Vagina (tissue), 2 donors: ENCODE measurements at places on chromosomes 3 and 15. TPM values are rescaled to one million over a fixed set of nuclear protein-coding genes. Genes with fewer than 3 reads are reported as not detected.

Gene SNUPN
- 21.9 TPM for total RNA-seq

Gene GNAT1
- not detected for total RNA-seq

Gene FEZF2
- not detected for total RNA-seq

Gene STRIT1
- total RNA-seq = not detected

Gene GOLGA8M
- total RNA-seq = 10.8 TPM

Gene ZNF662
- 6.6 TPM for total RNA-seq

Gene SPINT1
- 80.3 TPM for total RNA-seq

Gene APOD
- total RNA-seq = 549 TPM

Gene GP9
- not detected for total RNA-seq

Gene PATL2
- total RNA-seq = not detected

- H3K27ac ChIP-seq = no peak overlapping the region
- no peaks in the 10 kb centered on the region for H3K36me3 ChIP-seq
- no peak for DNase-seq
- H3K4me3 ChIP-seq = no peak overlapping the region
These were observed 65.9 kb upstream of the ARHGEF3 start for GRCh38 chr3:56867671-56868070.

DNA sequence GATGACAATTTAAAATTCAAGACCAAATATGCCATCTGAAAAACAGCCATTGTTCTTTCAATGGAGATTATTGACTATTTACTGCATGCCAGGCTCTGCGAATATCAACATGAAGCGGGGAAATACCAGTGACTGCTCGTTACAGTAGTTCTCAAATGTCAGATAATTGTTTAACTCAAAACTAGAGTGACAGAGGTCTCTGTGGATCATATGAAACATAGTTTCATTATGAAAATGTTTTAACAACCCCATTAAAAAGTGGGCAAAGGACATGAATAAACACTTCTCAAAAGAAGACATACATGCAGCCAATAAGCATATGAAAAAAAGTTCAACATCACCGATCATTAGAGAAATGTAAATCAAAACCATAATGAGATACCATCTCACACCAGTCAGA lies 50.0 kb upstream of the GPR149 start:
- H3K36me3 ChIP-seq = no peaks in the 10 kb centered on the region
- H3K27ac ChIP-seq = no peak overlapping the region
- no peak overlapping the region for H3K4me3 ChIP-seq
- H3K4me1 ChIP-seq = no peaks in the 10 kb centered on the region
- no peaks in the 10 kb centered on the region for H3K27me3 ChIP-seq

GRCh38 chr3:47581422-47581821 lies 2.8 kb upstream of the CSPG5 start:
- H3K27me3 ChIP-seq = no peaks in the 10 kb centered on the region
- no peak overlapping the region for H3K4me3 ChIP-seq
- no peak overlapping the region for H3K27ac ChIP-seq
- H3K4me1 ChIP-seq = peaks cover 18% of the 10 kb centered on the region
- no peak for DNase-seq

- H3K27me3 ChIP-seq = no peaks in the 10 kb centered on the region
- peak overlapping the region; percentile 17 for H3K27ac ChIP-seq
- H3K36me3 ChIP-seq = no peaks in the 10 kb centered on the region
- no peak for DNase-seq
These were observed 23.5 kb upstream of the CLN6 start for GRCh38 chr15:68252925-68253534.

DNA sequence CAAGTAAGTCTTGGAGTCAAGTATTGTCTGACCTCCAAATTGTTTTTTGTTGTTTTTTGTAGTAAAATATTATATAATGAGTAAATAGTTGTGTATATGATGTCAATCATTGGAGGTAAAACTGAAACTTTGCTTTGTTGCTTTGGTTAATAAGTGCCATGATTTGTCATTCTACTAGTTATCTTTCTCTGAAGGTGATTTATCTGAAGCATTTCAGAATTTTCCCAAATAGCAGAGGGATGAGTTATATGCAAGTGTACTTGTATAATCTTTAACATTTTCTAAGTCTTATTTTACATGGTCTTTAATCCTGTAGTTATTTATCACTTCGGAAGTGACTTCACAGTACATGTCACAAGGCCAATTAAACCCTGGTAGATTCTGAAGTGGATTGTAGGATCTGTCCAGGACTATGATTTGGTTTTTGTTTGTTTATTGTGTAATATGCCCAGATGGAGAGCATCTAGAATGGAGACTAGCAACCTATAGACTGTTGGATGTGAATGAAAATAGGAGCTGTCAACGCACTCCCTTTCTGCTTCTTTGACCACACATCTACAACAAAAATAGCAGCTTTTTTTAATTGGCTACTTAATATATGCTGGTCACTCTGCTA lies 93.1 kb upstream of the SAMMSON start:
- DNase-seq = no peak
- H3K4me1 ChIP-seq = no peaks in the 10 kb centered on the region

GRCh38 chr15:53462651-53463050 lies 296.8 kb downstream of the WDR72 start:
- no peaks in the 10 kb centered on the region for H3K4me1 ChIP-seq
- DNase-seq = no peak
- H3K36me3 ChIP-seq = no peaks in the 10 kb centered on the region
- H3K27ac ChIP-seq = no peak overlapping the region
- no peak overlapping the region for H3K4me3 ChIP-seq

- no peaks in the 10 kb centered on the region for H3K27me3 ChIP-seq
- H3K4me1 ChIP-seq = no peaks in the 10 kb centered on the region
- no peak overlapping the region for H3K4me3 ChIP-seq
- no peaks in the 10 kb centered on the region for H3K36me3 ChIP-seq
- no peak for DNase-seq
These were observed 72.6 kb downstream of the C3orf38 start for GRCh38 chr3:88222343-88222742.

GRCh38 chr3:42101048-42101447 lies 9.9 kb downstream of the TRAK1 start:
- H3K27me3 ChIP-seq = no peaks in the 10 kb centered on the region
- H3K36me3 ChIP-seq = peaks cover 5% of the 10 kb centered on the region
- H3K4me3 ChIP-seq = no peak overlapping the region

DNA sequence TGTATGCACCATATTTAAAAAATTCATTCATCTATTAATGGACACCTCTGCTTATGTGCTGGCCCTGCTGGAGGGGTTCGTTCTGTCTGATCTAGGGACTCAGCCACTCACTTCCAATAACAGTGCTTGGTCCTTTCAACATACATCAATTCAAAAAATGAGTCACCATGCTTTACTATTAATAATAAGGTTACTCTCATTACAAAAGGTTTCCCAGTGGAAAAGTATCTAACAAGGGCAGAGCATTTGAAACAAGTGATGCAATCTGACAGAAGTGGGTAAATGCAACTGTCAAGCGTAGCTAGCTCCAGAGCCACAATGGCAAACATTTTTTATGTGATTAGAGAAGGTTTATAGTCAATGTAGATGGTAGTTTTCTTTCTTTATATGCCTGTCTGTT lies 67.9 kb upstream of the TNIK start:
- no peaks in the 10 kb centered on the region for H3K4me1 ChIP-seq
- no peak overlapping the region for H3K4me3 ChIP-seq
- no peak for DNase-seq
- no peaks in the 10 kb centered on the region for H3K36me3 ChIP-seq

GRCh38 chr15:71329041-71329440 lies 213.8 kb downstream of the THSD4 start:
- H3K36me3 ChIP-seq = no peaks in the 10 kb centered on the region
- H3K4me3 ChIP-seq = no peak overlapping the region
- H3K27ac ChIP-seq = peak overlapping the region; percentile 84
- peaks cover 58% of the 10 kb centered on the region for H3K4me1 ChIP-seq
- DNase-seq = no peak

GRCh38 chr3:78645628-78646310 lies 1122.0 kb downstream of the ROBO1 start:
- H3K4me1 ChIP-seq = no peaks in the 10 kb centered on the region
- DNase-seq = no peak
- no peaks in the 10 kb centered on the region for H3K36me3 ChIP-seq
- H3K27ac ChIP-seq = no peak overlapping the region
- no peak overlapping the region for H3K4me3 ChIP-seq
- no peaks in the 10 kb centered on the region for H3K27me3 ChIP-seq

DNA sequence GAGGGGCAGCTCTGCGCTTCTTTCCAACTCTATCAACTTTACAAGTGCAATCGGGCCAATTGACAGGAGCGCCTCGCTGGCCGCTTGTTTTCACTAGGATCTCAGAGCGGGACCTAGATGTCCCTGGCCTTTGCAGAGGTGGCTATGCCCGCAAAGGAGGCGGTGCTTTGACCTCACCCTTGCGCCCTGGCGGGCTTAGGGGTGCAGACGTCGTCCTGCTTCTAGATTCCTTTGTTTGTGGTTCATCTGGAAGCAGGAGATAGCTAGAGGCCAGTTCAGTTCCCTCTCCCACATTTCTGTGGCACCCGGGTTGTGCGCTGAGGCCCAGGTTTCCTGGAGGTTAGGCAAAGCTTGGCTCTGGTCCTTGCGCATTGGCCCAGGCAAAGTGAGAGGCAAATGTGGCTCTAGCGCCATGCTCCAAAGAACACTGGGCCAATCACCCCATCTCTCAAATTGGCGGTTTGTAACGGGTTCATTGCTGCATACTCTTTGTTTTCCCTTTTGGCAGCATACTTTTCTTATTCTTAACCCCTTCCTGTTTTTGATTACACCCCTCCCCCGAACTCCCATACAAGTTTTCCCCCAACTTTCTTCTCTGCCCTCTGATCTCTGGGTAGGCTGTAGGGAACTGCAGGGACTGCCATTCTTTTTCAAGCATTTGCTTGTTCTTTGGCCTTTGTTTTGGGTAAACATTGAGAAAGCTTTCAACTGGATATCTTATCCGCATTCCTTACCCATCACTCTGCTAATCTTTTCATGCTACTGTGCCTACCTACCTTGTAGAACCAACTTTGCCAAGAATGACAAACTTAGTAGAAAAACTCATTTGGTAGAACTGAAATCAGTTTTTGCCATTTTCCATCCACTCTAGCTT lies 1.4 kb downstream of the PPM1L start:
- H3K4me1 ChIP-seq = peaks cover 34% of the 10 kb centered on the region
- no peaks in the 10 kb centered on the region for H3K27me3 ChIP-seq
- no peaks in the 10 kb centered on the region for H3K36me3 ChIP-seq
- no peak for DNase-seq
- H3K27ac ChIP-seq = no peak overlapping the region

DNA sequence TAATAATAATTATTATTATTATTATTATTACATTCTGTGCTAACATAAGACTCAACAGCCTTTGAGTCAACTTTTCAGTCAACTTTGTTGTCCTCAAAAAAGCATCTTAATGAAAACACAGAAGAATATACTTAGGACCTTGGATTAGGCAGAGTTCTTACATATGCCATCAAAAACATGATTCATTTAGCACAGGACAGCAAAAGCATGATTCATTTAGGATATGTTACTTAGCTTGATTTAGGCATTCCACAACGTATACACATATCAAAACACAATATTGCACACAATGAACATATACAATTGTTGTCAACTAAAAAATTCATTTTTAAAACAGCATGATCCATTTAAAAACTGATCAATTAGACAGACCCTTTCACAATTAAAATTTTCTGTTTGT lies 213.0 kb downstream of the FMN1 start:
- H3K36me3 ChIP-seq = no peaks in the 10 kb centered on the region
- H3K27me3 ChIP-seq = no peaks in the 10 kb centered on the region
- no peak overlapping the region for H3K4me3 ChIP-seq
- H3K27ac ChIP-seq = no peak overlapping the region

- no peaks in the 10 kb centered on the region for H3K27me3 ChIP-seq
- no peak for DNase-seq
- H3K4me1 ChIP-seq = peaks cover 13% of the 10 kb centered on the region
- H3K4me3 ChIP-seq = no peak overlapping the region
- no peak overlapping the region for H3K27ac ChIP-seq
- H3K36me3 ChIP-seq = no peaks in the 10 kb centered on the region
These were observed 68.1 kb upstream of the ABI3BP start for GRCh38 chr3:101061312-101061711.

GRCh38 chr3:134641671-134642300 lies 9.0 kb downstream of the KY start:
- DNase-seq = peak; percentile 61
- no peak overlapping the region for H3K4me3 ChIP-seq
- no peaks in the 10 kb centered on the region for H3K27me3 ChIP-seq
- H3K27ac ChIP-seq = no peak overlapping the region
- H3K4me1 ChIP-seq = no peaks in the 10 kb centered on the region

GRCh38 chr3:162134571-162134970 lies 638.0 kb downstream of the OTOL1 start:
- DNase-seq = no peak
- no peak overlapping the region for H3K27ac ChIP-seq
- H3K27me3 ChIP-seq = no peaks in the 10 kb centered on the region
- H3K4me3 ChIP-seq = no peak overlapping the region
